ENCODE measurements at places on chromosomes 11 and 22.

DNA sequence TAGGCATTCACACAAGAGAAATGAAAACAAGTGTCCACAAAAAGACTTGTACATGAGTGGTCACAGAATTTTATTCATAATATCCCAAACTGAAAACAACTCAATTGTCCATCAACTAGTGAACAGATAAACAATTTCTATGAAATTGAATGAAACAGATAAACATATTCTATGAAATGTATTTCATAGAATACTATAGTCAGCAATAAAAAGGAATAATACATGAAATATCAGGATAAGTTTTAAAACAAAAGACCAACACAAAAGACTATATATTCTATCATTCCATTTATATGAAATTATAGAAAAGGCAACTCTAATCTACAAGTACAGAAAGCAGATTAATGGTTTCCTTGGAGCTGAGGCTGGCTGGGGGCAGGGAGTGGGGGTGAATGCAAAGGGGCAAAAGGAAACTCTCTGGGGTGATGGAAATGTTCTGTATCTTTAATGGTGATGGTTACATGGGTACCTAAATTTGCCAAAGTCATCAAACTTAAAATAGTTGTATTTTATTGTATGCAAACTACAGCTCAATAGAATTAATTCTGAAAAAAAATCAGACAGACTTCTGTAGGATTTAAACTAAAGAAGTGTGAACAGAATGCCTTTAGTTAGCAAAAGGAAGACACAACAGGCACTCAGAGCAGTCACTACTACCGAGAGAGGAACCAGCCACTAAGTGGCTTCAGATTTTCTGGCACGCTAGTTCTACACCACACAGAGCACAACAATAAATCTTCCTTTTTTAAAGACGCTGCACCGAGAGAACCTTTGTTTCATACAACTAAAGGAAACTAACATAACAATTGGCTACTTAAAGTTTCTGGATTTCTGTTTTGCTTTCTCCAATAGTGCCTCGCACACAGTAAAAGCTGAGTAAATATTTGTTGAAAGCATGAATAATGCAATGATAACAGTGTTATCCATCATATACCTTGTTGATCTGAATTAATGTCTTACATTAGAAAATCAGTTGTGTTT lies 15.4 kb downstream of the CCDC34 start:
- no peak for DNase-seq

GRCh38 chr11:131913267-131913666 lies 542.9 kb downstream of the NTM start:
- DNase-seq: no peak

- no peak for DNase-seq
Measured at GRCh38 chr11:15754221-15754620, 602.1 kb downstream of the SOX6 start.

GRCh38 chr11:111329306-111330204 lies 31.2 kb downstream of the POU2AF3 start:
- DNase-seq: no peak

Data from T follicular helper cell (primary cell).